Foreskin keratinocyte (primary cell): ENCODE measurements at places on chromosomes 13 and 19.
A peak's percentile ranks its signal among the peaks of the same experiment; 100 is the strongest.

- DNase-seq, result peak; percentile 71
These were observed 540 bp downstream of the TMEM160 start for GRCh38 chr19:47047763-47048405.

DNA sequence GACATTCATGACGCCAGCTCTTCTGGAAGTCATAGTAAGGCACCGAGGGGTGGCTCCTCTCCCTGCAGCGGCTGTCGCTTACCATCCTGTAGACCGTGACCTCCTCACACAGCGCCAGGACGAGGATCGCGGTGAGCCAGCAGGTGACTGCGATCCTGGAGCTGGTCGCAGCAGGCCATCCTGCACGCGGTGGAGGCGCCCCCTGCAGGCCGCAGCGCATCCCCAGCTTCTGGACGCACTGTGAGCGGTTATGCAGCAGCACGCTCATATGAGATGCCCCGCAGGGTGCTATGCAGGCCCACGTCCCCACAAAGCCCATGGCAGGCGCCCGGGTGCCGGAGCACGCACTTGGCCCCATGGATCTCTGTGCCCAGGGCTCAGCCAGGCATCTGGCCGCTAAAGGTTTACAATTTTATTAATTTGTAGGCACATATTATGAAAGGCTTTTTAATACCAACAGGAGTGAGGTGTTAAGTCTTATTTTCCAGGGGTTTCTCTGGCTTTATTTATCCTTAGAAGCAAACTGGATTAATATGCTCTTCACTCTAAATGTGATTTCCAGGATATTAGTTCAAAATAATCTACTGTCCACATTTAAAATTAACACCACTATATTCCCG, 35.6 kb upstream of the PSPC1 start:
- DNase-seq, result no peak

DNA sequence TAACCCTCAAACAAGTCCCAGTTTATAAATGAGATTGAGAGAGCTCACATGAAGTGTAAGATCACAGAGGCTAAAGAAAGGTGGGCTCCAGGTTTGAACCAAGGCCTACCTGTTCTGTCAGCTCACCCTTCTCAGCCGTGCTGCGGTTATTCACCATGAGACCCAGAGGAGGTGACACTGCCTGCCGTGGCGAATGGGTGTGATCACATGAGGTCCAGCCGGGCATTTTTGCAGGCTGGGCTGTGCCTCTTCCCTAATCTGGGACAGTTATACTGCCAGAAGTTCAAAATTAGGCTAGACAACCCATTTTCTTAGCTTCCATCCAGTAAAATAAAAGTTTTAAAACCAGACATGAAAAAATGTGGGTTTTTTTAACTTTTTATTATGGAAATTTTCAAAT, 146.8 kb downstream of the FOXO1 start:
- DNase-seq, result no peak

- DNase-seq, result no peak
These were observed at the start of gene SHD for GRCh38 chr19:4278419-4279266. Gene SHD (plus strand): TSS chr19:4279266. CDS start chr19:4280064, 798 bp downstream.

GRCh38 chr13:58324161-58324560, 692.6 kb downstream of the PCDH17 start:
- no peak for DNase-seq

GRCh38 chr13:107251341-107251740, 683.4 kb upstream of the ARGLU1 start:
- no peak for DNase-seq

DNA sequence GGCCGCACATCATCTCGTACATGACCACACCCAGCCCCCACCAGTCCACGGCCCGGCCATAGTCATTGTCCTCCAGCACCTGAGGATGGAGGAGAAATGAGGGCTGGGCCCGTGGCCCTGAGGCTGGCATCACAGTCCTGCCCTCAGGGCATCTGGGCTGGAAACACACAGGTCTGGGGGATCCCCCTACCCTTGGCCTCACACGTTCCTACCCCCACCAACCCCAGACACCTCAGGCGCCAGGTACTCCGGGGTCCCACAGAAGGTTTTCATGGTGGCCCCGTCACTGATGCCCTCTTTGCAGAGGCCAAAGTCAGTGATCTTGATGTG, 9.5 kb upstream of the CCNP start:
- no peak for DNase-seq

- no peak for DNase-seq
These were observed 3.3 kb upstream of the KLK15 start for GRCh38 chr19:50836543-50837195.

DNA sequence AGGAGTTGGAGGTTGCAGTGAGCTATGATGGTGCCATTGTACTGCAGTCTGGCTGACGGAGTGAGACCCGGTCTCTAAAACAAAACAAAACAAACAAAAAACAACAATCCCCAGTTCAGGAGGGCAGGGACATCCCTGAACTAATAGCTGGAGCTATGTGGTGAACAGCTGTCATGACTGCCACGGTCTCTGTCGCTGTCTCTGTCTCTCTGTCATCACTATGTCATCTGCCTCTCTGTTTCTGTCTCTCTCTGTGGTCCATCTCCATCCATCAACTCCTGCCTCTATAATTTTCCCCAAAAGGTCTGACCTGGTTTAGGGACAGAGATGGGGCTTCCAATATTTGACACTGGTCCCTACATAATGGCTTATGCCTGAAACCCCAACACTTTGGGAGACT, 7.4 kb downstream of the ITPKC start:
- no peak for DNase-seq

DNA sequence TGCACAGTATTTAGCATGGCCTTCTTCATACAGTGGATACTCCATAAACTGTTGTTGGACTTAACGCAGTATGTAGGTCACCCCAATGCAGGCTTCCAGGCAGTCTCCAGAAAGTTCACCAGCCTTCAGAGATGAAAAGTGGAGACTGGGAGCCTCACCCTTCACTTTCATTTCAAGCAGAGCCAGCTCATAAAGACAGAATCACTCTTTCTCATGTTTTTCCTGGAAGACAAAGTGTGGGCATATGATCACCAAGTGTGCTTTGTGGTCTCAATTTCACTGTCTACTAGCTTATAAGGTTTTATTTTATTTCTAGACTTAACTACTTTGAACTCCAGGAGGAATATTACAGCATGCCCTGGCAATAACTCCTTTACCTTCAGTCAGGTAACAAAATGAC, 26.3 kb upstream of the TNFSF11 start:
- no peak for DNase-seq

- no peak for DNase-seq
These were observed 63.9 kb downstream of the GPC6 start for GRCh38 chr13:93290503-93290902.

GRCh38 chr13:20571676-20572075, 4.7 kb downstream of the IFT88 start:
- DNase-seq, result no peak

GRCh38 chr13:82480415-82480814, 1401.9 kb downstream of the SLITRK1 start:
- no peak for DNase-seq

- peak; percentile 79 for DNase-seq
These were observed 142.0 kb downstream of the ZNF737 start for GRCh38 chr19:20423381-20424197.

DNA sequence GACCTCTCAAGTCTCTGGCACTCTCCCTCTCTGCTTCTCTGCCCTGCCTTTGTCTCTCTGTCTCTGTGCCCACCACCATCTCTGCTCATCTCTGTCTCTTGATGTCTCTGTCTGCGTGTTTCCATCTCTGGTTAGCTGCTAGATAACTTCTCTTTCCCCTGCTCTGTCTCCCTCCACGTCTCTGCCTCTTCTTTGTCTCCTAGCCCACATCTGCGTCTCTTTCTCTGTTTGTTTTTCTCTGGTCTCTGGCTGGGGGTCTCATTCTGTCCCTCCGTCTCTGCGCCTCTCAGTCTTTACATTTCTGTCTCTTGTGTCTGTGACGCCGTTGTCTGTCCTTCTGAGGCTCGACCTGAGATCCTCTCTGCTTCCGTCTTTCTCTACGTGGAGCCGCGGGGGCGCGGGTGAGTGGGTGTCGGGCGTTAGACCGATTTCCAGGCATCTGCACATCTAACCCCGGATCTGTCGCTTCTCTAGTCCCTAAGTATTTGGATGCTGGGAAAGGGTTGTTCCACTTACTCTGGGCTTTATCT, 386 bp downstream of the GIPR start:
- no peak for DNase-seq

- DNase-seq, result no peak
These were observed 4.9 kb downstream of the CERS4 start for GRCh38 chr19:8213827-8214672.

DNA sequence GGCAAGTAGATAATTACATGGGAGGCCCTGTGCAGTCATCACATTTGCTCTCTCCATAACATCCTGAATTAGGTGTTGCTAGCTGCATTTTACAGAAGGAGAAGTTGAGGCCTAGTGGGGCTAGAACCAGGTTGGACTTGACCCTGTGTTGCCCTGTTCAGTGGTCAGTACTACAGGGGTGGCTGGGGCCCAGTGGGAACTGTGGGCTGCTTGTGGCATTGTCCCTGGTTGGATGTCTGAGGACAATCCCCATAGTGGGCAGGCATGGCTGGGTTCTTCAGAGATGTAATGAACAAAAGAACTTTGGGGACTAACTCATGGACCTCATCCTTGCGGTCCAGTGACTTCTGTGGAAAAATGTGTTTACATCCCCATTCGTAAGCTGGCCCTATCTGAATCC, 38.9 kb downstream of the MTUS2 start:
- DNase-seq, result no peak

DNA sequence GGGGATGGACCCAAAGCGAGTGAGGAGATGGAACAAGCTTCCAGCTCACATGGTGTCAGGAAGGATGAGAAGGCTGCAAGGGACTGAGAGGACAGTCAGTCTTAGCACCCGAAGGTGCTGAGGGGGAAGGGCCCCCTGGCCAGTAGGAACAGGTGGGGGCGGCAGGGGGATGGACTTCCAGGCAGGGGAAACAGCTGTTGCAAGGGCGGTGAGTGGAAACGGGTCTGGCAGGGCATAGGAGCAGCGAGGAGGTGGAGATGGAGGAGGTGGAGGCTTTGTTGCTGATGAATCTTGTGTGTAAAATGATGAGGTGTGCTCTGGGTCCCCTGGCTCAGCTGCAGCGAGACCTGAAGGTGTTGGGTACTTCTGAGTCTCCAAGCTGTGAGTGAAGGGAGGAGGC, 1.2 kb downstream of the MAP1S start:
- no peak for DNase-seq

- DNase-seq, result no peak
These were observed 269.3 kb downstream of the KCNRG start for GRCh38 chr13:50284540-50284939.

GRCh38 chr13:33528896-33529295, 243.3 kb upstream of the STARD13 start:
- DNase-seq, result no peak

DNA sequence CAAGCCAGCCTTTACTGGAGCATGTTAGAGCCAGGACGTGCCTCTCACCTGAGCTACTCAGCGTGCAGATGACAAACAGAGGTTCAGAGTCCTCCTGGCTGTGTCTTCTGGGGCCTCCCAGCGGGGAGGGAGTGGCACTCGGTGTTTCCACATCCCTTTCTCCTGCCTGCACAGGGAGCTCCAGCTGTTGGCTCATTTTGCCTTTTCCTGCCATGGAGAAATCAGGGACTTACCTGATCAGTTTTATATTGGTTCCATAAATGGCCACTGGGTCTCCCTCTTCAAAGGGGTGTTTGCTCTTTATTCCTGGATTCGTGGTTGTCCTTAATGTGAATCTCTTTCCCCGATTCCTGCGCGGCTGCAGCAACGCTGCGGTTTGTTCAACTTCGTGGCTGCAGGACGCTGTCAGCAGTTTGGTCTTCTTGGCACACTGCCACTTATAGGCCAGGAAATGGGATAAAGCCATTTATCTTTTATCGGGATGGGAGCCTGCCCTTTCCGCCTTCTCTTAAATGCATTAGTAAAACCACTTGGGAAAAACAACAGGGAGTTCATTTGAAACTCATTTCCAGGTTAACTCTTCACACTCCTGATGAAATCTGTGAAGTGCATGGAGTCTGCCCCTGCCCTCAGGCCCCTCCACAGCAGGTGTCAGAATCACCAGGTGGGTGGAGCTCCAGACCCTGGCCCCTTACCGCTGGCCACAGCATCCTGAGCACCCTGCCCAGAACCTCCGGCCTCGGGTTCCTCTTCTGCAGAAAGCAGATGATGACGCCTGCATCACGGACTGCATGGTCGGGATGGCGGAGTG, 39.8 kb upstream of the MCF2L start:
- DNase-seq, result no peak

GRCh38 chr19:51468545-51468920, 9.8 kb upstream of the CEACAM18 start:
- no peak for DNase-seq
